ENCODE measurements at places on chromosomes 2 and 18.

DNA sequence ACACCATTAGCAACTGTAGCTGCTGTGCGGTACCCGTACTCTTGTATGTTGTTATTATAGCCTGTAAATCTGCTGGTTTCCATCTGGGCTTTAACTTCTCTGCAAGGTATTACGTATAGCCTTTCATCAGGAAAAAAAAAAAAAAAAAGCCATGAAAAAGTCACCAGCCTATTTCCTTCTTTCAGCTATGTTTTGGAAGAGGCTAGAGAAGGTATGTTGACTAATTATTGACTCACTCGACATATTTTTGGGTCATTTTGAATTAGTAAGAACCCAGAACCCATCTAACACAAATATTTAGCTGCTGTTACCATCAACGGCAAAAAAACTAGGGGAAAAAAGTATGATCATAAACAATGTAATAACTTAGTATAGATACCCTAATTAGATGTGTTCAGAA, 1395.6 kb downstream of the SUCLG1 start:
- DNase-seq, result no peak

DNA sequence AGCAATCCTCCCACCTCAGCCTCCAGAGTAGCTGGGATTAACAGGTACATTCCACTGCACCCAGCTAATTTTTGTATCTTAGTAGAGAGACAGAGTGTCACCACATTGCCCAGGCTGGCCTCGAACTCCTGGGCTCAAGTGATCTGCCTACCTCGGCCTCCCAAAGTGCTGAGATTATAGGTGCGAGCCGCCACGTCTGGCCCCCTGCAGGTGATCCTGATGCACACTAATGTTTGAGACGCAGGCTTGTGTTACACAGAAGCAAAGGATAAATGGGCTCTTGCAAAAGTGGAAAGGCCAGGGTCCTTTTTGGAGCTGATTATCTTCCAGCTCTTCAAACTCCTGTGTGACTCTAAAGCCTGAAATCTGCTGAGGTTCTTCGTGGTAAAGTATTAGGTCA, 84.2 kb downstream of the TGFA start:
- DNase-seq, result no peak

GRCh38 chr2:20588918-20589871, 61.7 kb downstream of the HS1BP3 start:
- DNase-seq, result no peak

- DNase-seq, result no peak
Measured at GRCh38 chr2:217934321-217935131, 68.3 kb downstream of the TNS1 start.

DNA sequence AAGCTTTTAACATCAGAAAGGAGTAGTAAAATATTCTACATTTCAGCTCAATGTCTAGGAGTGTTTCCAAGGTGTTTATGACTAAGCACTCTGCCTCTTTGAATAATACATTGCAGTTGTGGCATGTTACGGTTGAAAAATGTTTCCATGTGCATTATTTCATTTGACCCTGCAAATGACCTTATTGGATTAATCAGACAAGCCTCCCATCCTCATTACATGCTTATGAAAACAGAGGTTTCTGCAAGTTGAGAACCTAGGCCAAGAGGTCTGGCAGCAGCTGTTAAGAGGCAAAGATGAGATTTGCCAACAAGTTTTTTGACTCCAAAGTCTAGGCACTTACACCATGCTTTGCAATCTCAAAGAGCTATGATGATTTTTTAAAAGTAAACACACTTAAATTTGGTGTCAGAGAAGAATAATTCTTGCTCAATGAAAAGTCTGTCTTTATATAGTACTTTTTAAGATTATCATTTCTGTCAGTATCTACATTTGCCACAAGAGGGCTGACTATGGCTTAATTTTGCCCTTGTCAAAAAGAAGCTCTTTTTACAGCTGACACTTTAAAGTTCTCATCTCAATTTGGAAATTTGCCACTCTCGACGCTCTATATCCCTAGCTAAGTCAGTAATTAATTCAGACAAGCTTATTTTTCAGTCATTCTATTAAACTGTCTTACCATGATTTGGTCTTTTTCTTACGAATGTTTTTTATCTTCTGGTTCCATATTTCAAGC, 260.6 kb downstream of the PAX3 start:
- no peak for DNase-seq

DNA sequence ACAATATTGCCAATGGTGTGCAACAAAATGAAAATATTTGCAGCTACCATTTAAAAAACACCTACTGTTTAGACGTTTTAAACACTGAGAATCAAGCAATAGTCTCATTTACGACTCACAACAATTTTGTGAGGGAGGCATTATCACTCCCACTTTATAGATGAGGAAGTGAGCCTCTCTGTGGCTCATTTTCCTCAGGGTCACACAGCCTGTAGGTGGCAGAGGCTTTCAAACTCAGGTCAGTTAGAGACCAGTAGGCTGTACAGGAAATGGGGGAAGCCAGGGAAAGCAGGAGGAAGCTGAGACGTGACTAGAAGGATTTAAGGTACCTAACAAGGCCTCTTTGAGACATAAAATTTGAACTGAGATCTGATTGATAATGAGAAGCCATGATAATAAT, 95.0 kb upstream of the ZNF521 start:
- DNase-seq, result no peak

DNA sequence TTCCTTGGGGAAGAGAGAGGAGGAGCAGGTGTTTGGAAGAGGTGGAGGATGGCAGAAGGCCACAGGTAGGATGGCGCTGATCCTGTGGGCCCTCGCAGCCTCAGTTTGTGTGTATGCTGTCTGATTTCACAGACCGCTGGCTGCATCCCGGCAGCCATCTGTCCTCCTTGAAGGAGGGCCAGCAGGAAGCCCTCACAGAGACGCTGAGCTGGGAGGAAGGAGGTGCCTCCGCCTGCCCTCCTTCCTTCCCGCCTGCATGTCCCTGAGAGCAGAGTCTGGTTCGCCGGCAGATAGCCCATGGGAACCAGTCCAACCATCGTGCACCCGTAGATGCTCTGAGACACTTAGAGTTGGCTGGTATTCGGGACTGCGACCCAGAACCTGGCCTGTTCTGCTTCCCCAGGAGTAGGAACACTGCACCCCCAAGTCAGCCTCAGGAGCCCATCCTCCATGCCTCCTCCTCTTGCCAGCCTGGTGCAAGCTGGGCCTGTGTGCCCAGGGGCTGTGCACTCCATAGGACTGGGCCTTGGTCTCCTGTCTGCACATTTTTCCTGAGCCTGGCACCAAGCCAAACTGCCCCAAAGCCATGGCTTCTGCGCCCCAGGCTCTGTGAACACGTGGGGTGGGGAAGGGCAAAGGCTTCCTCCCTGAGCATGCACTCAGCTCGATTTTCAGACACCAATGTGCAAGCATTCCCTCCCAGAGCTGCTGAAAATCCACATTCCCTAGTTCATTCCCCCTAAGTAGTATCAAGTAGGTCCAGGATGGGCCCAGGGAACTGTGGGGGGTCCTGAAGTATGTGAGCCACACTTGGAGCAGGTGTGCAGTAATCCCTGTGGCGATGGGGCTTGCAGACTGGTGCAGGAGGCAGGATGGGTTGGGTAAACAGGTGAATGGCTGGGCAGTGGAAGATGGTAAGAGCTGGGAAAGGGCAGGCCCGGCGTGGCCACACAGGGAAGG, 115.6 kb downstream of the SEPTIN10 start:
- no peak for DNase-seq

DNA sequence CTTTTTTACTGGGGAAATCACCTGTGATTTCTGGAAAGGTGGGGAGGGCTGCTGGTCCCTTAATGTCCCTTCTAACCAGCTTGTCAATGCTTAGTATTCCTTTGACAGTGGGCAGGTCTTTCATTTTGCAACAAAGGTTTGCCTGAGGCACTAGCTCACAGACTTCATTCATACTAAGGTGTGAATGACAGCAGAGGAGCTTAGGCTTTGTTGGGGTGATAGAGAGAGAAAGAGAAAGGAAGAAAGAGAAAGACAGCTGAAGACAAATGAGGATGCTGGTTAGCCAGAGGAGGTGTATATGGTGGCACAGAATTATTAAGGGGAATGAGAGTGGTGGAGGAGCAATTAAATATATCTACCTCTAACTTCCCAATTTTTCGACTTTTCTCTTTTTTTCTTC, 28.9 kb upstream of the GTF2A1L start:
- no peak for DNase-seq

- no peak for DNase-seq
Measured at GRCh38 chr2:116580209-116580608, 1234.3 kb upstream of the DDX18 start.

DNA sequence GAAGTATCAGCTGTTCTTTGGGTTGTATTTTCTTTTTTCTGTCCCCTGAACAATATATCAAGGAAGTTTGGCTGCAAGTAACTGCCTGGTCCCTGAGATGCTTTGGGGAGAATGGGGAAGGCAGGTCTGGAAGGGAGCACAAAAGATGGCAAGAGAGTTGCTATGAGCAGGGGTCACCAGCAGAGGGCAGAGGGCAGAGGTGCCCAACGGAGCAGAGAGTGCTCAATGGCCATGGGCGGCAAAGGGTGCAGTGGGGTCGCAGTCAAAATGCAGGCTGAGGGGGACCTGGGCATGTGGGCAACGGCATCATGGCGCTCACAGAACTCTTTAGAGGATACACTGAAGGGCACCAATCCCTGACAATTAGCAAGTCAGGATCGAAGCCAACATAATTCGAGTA, 107.7 kb upstream of the ATP8B1 start:
- no peak for DNase-seq

DNA sequence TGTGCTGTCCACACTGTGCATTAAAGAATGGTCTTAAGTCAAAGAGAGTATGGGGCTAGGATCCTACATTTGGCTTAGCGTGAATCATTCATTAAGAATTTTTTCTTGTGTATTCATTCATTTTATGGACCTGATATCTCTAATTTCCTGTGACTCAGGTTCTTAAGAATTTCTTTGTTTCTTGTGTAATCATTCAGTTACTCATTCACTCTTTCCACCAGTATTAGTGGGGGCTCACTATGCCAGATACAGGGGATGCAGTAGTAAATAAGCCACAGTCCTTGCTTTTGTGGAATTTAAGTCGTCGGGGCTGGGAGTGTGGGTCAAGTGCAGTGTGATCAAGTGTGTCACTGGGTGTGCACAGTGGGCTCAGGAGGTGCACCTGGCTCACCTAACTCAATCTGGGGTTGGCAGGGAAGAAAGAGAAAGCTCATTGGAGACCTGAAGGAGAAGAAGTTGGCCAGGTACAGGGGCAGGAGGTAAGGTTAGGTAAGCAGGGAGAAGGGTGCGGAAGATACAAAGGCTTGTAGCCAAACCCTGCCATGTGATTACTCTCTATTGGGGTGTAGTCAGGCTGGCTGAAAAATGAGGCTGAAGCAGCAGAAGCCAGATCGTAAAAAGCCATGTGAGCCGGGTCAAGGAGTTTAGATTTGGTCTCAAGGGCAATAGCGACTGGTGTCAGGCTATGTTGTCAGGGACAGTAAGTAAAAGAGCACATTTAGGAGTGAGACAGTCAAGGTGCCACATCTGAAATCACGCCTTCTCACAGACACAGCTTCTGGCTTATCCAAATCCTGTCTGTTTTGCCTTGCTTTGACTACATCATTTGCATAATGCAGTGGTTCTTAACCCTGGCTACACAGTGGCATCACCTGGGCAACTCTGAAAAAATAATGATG, 67.2 kb downstream of the KCTD1 start:
- DNase-seq, result no peak

DNA sequence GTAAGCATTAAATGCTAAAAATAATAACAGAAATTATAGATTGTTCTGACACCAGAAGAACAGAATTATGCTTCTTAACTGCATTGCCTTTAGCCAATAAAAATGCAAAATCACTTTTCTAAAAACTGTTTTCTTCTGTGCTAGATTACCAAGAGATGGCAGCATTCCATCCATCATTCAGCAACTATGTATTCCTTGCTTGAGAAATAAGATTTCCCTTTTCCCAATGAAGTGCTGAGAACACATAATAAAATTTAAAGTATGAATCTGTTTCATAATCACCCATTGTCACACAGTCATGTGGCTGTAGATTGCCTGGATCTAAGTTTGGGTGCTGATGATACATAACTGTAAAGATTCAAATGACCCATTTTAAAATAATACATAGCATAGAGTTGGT, 504.2 kb downstream of the TDRD15 start:
- no peak for DNase-seq

DNA sequence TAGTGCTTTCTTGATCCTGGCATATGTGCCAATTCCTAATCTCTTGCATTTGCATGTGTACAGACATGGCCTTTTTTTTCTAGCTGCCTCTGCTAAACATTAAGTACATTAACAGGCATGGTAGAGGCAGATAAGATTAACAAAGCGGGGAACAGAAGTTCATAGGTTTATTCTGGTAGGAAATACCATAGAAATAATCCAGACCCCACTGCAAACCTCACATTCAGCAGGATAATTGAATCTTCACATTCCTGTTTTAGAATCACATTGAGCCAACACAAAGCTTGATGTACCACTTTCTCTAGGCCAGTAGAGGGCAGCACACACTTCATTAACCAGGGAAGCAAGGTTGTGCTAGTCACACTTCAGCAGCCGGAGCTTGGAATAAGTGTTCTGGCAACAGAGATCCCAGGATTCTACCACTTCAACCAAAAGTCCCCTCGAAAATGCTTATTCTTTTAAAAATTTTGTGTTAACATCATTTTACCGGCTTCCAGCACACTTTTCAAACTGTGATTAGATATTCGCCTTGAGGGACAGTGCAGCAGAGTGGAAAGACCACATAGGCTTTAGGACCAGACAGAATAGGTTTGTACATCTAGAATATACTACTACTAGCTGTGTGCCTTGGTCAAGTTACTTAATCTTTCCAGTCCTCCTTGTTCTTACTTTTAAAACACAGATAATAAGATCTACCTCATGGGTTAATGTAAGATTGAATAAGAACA, 420.2 kb upstream of the CHST9 start:
- DNase-seq, result peak; percentile 2

DNA sequence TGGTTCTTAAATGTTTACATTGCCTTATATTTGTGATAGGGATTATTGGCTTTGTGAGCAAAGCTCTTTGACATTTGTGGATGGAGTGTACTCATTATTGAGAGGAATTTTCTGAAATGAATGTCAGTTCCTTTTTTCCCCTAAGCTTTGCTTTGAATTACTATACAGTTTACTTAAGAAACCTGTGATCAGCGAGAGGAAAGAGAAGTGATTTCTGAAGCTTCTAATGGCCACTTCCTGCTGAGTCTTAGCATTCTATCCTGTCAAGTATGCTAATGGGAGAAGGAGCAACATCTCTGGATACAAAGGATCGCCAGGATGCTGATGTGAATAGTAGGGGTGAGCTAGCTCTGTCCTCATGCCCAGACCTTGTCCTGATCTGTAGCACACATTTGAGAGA, 47.8 kb upstream of the MGAT5 start:
- DNase-seq, result no peak

- no peak for DNase-seq
Measured at GRCh38 chr2:165003443-165004130, 48.3 kb upstream of the SLC38A11 start.

GRCh38 chr2:3443506-3444084, 64.1 kb downstream of the TRAPPC12 start:
- DNase-seq, result no peak

- no peak for DNase-seq
Measured at GRCh38 chr2:108823286-108823685, 36.7 kb downstream of the CCDC138 start.

DNA sequence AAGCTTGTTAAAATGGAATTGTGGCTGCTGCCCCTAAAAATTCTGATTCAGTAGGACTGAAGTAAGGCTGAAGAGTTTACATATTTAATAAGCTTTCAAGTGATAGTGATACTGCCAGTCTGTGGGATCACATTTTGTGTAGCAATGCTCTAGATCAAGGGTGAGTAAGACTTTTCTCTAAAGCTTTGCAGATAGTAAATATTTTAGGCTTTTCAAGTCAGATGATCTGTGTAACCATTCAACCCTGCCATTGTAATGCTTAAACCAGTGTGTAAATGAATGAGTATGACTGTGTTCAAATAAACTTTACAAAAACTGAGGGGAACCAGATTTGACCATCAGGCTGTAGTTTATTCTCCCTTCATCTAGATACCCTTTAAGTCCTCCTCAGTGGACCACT, 92.7 kb downstream of the PIK3C3 start:
- DNase-seq, result no peak
